ENCODE measurements at places on chromosomes 6 and 20. TPM values are rescaled to one million over a fixed set of nuclear protein-coding genes. Genes with fewer than 3 reads are reported as not detected.

CRIP3 gene
- 0.19 TPM for total RNA-seq

HEY2 gene
- total RNA-seq, result 1.7 TPM

PPP1R16B gene
- total RNA-seq, result 0.75 TPM

MMS22L gene
- total RNA-seq, result 11.9 TPM

JPH2 gene
- 0.37 TPM for total RNA-seq

BPIFB1 gene
- total RNA-seq, result not detected

GJA10 gene
- not detected for total RNA-seq

HSPA12B gene
- total RNA-seq, result 0.31 TPM

UQCC2 gene
- 34.9 TPM for total RNA-seq

TGM3 gene
- not detected for total RNA-seq

SLC22A1 gene
- 0.75 TPM for total RNA-seq

MYT1 gene
- not detected for total RNA-seq

VNN1 gene
- total RNA-seq, result 0.19 TPM

LY6G6D gene
- not detected for total RNA-seq

SLC2A4RG gene
- 19.3 TPM for total RNA-seq

ADAM33 gene
- total RNA-seq, result 29.2 TPM

PSMB1 gene
- 323 TPM for total RNA-seq

SRMS gene
- not detected for total RNA-seq

TRIM15 gene
- not detected for total RNA-seq

EBF4 gene
- total RNA-seq, result 0.25 TPM

DEFB124 gene
- not detected for total RNA-seq

SYTL3 gene
- 1.7 TPM for total RNA-seq

OARD1 gene
- 13.6 TPM for total RNA-seq

ULBP2 gene
- total RNA-seq, result 7.0 TPM

DNAH8 gene
- under 0.01 TPM for total RNA-seq

ZNF341 gene
- 0.92 TPM for total RNA-seq

Data from aortic smooth muscle cell (primary cell).